ENCODE measurements at places on chromosomes 5 and 9.

- no peak for DNase-seq
These were observed 28.7 kb downstream of the DYNC2I2 start for GRCh38 chr9:128627906-128628305.

DNA sequence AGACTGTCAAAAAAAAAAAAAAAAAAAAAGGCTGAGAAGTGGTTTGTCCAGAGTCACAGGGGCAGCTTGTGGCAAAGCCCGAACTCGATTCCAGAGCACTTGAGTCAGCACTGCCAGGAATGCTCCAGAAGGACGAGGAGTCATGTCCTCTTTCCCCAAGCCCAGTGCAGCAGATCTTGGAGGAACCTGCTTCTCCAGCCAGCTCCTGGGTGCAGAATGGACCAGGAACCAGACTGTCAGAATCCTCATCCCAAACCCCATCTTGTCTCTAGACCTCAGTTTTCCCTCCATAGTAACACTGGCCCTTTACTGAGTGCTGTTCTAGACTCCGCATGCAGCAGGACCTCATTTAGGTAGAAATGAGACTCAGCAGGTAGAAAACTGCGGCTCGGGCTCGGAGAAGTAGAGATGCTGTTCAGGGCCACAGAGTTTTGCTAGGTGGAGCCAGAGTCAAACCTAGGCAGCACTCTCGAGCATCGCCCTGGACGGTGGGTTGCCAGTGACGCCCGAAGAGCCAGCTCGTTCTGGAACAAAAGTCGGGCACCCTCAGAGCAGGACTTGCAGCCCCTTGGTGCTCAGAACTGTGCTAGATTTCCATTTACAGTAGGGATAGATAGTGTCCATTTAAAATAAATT is 15.4 kb downstream of the CD74 start:
- DNase-seq = no peak

DNA sequence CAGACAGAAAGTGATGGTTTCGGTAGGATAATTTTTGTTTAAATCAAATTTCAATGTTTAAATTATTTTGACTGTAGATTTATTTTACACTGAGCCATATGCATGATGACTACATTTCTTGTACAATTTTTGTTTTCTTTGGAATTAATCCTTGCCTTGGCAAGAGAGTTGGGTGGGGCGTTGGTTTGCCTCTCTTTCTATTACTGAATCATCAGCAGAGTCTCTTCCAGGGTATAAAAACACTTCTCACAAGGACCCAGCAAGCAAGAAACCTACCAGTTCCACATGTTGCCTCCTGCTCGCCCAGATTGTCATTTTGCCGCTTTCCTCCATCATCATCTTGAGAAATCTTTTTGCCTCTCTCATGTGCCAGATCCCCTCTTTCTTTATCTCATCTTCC is 455.0 kb upstream of the DMAC1 start:
- DNase-seq = no peak

DNA sequence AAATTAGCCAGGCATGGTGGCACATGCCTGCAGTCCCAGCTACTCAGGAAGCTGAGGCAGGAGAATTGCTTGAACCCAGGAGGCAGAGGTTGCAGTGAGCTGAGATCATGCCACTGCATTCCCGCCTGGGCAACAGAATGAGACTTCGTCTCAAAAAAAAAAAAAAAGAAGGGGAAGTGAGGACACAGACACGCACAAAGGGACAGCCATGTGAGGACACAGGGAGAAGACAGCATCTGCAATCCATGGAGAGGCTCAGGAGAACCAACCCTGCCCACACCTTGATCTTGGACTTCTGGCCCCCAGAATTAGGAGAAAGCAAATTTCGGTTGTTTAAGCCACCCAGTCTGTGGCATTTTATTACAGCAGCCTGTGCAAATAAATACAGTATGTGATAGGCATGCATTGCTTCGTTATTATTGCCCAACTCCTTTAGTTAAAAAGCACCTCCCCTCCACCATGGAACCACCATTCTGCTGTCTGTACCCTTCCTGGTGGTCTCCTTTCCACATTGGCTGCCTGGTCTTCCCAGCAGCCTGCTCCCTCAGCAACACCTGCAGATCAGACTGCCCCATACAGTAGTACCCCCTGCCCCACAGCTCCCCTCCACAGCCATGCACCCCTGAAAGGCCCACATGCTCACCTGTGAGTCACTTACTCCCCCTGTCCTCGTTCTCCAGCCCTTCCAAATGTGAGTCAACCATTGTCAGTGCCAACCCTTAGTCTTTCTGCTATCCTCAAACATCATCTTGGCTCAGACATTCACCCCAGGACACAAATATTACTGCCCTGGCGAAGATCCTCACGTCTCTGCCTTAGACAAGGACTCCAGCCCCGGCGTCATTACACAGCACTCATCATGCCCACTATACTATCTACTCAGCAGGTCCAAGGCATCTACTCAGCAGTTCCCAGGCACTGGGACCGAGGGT is 128.8 kb downstream of the ROR2 start:
- DNase-seq = no peak

- no peak for DNase-seq
These were observed 13.3 kb upstream of the MPDZ start for GRCh38 chr9:13292782-13293181.

DNA sequence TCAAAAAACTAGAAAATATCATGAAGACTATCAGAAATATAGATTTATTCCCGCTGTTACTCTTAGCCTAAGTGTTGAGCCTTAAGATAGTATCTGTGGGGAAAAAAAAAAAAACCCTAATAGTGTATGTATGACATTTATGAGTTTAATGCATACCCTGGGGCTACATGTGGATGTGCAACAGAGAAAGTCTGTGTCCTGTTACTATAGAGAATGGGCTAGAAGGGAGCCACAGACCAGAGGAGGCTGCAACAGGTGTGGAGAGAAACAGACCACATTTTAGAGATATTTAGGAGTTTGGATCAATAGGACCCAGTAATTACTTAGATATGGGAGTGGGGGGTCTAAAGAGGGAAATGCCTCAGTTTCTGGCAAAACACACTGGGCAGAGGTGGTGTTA is 15.4 kb downstream of the RNF130 start:
- DNase-seq = no peak

- DNase-seq = no peak
These were observed 36.2 kb upstream of the SLC6A3 start for GRCh38 chr5:1481266-1481958.

DNA sequence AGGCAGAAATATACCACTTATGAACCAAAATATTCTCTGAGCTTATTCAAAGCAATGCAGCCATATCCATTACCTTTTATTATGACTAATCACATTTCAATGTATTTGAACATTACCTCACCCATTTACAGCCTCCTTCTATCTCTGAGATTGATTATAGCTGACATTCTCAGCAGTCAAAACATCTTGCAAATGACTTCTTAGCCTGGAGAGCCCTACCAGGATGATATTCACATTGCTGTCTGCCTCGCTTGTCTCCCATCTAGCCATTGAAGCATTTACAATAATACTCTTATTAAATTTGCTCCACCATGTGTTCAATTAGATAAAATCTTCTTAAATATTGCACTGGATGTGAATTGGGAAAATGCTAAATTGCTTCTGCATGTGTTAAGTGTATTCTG is 1879.9 kb upstream of the ACO1 start:
- no peak for DNase-seq

DNA sequence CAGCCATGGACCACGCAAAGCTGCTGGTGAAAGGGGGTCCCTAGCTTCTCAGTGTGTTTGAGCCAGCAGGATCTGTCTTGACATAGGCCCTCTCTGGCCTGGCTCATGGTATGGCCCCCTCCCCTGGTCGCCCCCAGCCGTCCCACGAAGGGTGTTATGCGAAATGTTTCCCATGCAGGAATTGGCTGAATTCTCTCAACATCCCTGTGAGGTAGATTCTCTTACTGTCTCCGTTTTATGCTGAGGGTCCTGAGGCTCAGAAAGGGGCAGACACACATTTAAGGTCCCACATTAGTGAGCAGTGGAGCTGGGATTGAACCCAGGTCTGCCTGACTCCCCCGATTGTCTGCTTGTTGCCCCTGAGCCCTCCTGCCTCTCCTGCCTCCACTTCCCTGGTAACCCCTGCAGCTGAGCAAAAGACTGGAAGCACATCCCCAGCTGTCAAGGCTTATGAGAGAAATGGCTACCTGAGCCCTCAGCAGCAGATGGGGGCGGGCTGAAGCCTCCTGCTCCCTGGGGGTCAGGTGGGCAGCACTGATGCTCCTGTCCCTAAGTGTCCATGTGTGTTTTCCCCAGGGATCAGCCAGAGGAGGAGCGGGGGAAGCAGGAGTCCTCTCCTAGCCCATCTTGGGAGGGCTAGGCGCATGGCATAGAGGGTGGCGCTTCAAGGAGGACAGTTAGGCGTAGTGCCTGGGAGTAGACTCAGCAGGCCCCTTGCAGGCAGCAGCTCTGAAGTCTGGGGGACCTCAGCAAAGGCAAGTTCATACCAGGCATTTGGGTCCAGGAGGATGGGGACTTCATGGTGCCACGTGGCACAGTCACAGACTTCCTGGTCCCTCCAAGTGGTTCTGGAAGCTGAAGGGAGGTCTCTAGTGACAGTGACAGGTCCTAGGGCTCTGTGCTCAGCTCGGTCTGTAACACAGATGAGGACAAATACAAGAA is 49.0 kb upstream of the GARNL3 start:
- no peak for DNase-seq

- DNase-seq = no peak
These were observed 65.7 kb downstream of the DENND1A start for GRCh38 chr9:123864251-123864650.

GRCh38 chr9:124631326-124631725 is 124.1 kb upstream of the NR5A1 start:
- DNase-seq = no peak

GRCh38 chr9:97039514-97039860 is 545 bp upstream of the CTSV start:
- no peak for DNase-seq

GRCh38 chr9:22342491-22343217 is 104.0 kb upstream of the DMRTA1 start:
- DNase-seq = no peak

GRCh38 chr9:68668127-68668526 is 36.9 kb upstream of the PIP5K1B start:
- DNase-seq = no peak

DNA sequence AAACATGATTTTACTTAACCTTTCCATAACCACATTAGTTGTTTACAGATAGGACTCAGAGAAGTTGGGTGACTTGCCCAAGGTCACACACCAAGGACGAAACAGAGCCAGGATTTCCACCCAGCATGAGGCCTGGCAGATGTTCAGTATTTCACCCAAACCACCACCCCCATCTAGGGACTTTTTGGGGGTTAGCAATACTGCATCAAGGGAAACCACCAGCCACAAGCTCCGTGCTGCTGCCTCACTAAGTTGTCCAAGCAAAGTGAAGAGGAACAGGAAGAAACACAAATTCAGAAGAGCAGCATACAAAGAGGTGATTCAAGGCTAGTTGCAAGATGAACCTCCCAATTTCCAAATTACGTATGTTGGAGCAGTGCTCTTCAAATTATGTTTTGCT is 219.6 kb upstream of the RORB start:
- no peak for DNase-seq

DNA sequence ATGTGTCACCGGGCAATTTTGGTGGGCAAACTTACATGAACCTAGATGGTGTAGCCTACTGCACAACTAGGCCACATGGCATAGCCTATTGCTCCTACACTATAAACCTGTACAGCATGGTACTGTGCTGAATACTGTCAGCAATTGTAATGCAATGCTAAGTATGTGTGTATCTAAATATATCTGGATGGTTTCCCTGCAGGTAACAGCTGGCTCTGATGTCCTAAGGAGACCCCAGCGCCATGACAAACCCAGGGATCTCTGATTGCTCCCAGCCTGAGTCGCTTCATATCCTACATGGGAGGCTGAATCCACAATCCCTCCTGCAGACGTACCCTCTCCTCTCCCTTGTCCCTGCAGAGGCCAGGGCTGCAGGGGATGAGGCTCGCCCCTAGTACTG is 26.6 kb upstream of the TTLL11 start:
- no peak for DNase-seq

DNA sequence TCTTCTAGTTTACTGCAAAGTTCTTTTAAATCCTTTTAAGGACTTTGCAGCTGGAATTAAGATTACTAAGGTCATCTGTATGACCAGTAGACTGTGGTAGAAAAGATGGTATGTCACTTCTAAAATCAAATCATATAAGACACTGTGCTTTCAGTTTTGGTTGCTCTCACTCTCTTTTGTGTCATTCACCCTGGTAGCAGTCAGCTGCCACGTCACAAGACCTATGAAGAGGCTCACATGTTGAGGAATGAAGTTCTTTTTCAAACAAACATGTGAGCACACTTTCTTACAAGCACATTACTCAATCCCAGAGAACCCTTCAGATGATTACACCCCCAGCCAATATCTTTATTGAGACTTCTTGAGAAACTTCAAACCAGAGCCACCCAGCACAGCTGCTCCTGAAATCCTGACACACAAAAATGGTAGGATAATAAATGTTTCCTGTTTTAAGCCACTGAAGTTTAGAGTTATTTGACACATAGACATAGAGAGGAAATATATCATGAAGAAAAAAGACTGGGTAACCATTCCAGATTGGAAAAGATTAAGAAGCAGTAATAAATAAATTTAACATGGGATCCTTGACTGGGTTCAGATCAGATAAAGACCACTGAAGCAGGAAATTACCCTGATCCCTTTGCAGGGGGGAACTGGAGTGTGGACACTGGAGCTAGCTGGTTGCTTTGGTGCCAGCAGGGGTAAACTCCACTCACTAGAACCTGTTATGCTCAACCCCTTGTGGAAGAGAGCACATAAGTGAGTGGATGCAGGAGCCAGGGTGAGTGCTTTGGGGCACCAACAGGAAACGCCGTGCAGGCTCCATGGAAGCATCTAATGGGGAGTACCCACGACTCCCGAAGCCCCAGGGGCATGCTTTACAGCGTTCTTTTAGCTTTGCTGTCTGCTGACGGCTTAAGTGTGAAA is 64.1 kb downstream of the SLCO4C1 start:
- no peak for DNase-seq

DNA sequence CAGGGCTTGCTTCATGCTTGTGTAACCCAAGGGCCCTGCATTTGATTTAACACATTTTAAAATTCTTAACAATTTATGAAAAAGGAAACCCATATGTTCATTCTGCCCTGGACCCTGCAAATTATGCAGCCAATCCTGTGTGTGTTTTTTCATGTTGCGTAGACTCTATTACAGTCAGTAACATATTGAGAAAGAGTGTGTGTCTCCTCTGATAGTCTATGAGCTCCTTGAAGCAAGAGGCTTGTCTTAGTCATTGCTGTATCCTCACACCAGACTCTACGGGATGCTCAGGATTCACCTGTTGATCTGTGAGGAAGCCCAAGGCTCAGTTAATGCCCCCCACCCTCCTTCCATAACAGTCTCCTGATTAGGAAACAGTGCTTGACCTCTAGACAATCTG is 177.3 kb upstream of the DMAC1 start:
- DNase-seq = no peak

GRCh38 chr5:72842816-72843215 is 26.4 kb downstream of the TNPO1 start:
- no peak for DNase-seq

DNA sequence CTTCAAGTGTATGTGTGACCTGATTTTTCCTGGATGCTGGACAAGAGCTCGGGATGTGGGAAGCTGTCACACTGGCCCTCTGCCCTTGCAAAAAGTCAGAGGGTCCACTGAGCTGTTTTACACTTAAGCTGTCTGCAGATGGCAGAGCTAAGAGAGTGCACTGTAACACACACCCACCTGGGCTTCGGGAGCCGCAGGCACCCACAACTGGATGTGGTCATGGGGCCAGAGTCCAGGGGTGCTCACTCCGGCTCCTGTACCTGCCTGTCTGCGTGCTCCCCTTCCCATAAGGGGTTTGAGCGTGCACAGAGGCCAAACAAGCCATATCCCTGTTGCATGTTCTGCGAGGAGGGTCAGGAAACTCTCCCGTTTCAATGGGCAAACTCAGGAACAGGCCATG is 82.5 kb downstream of the LRRC70 start:
- no peak for DNase-seq
